ENCODE measurements at places on chromosomes 2 and 18.

GRCh38 chr2:162556996-162557395 lies 213.1 kb downstream of the GCA start:
- no peak for DNase-seq

DNA sequence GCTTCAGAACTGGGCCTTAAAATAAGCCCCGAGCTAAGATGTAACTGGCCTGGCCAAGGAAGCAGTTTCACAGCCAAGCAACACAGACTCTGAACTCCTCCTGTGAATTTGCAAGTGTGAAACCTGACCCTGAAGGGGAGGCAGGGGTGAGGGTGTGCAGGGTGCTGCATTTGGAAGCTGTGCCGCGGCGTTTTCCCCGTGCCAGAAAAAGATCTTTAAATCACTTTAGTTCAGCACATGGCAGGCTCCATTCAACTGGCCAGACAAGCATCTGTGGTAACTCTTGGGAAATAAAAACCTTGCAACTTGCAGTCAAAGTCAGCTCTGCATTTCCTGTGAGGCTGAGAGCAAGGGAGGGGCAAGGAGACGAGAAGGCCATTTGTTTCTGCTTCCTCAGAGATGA lies 209.3 kb upstream of the SOX11 start:
- DNase-seq: peak; percentile 24

DNA sequence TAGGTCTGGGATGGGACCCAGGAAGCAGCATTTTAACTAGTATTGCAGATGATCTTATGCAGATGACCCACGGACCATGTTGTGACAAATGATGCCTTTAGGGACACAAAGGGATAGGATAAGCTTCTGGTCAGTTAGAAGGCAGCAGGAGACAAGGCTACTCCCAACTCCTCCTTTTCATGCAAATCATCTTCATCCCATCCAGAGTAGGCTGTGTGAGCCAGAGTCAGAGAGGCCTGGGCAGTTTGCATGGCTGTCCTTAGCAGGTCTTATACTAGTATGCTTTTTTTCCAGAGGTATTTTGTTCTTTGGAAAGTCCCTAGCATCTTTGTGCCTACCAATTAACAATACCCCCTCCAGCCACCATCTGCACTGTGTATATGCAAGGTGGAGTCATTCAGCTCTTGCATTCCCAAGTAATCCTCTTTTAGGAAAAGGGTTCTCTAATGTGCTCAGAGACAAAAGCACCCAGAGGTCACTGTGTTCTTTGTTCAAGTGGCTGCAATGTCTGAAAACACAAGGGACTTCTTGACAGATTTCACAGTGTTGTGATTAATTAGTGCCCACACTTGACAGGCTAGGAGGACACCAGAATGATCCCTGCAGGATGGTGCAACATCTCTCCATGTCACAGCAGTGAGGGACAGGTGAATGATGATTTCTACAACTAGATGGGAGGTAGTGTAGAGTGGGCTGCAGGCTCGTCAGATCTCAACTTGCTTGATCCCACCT lies 225.8 kb downstream of the NCKAP5 start:
- no peak for DNase-seq

- no peak for DNase-seq
These were observed 60.2 kb downstream of the EDAR start for GRCh38 chr2:108928660-108929377.

DNA sequence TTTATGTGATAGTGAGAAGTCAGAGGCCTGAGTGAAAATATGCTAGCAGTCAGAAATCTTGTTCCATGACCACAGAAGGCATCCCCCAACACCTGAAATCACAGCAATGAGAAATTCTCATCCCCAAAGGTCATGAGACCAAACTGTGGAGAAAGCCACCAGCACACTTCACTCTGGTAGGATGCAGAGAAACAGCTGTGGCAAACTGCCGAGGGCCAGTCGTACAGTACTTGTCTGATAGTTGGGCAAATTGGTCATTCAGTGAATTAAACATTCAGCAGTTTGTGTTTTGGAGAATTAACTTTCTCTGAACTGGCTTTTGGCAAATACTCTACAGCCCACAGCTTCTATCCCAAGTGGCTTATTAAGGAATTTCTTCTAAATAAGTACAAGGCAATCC lies 117.2 kb downstream of the TSN start:
- no peak for DNase-seq

DNA sequence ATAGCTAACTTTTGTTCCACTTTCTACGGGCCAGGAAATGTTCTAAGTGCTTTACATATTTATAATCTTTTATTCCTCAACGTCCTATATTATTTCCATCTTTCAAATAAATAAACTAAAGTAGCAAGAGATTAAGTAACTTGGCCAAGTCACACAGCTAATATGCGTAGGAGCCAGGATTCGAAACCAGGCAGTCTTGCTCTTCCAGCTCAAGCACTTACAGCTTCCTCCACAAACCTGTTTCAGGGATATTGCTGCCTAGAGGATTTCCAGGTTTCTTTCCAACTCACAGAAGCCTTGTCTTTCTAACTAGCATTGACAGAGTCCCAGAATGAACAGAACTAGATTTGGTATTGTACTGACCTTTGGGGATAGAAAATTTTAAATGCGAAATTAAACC lies 102.5 kb downstream of the FIGN start:
- DNase-seq: no peak

Measured in fibroblast of skin of scalp (primary cell).